SK-N-SH (cell line): ENCODE measurements at places on chromosomes 1 and 21. TPM values are rescaled to one million over a fixed set of nuclear protein-coding genes. Genes with fewer than 3 reads are reported as not detected.
A peak's percentile ranks its signal among the peaks of the same experiment; 100 is the strongest.

- no peaks in the 10 kb centered on the region for H3K27me3 ChIP-seq
- H3K4me3 ChIP-seq = no peak overlapping the region
- no peak overlapping the region for H3K27ac ChIP-seq
- H3K36me3 ChIP-seq = peaks cover 58% of the 10 kb centered on the region
- peaks cover 3% of the 10 kb centered on the region; the same call in 1 of the 2 replicates for H3K4me1 ChIP-seq
- DNase-seq = no peak
Measured at GRCh38 chr1:155759966-155760630, 71.2 kb downstream of the DAP3 start.

GRCh38 chr1:21956720-21957552, 19.8 kb upstream of the HSPG2 start:
- DNase-seq = peak; percentile 61
- peaks cover 21% of the 10 kb centered on the region; the same call in 1 of the 2 replicates for H3K4me1 ChIP-seq
- H3K27me3 ChIP-seq = no peaks in the 10 kb centered on the region
- H3K27ac ChIP-seq = no peak overlapping the region
- no peaks in the 10 kb centered on the region for H3K36me3 ChIP-seq
- no peak overlapping the region for H3K4me3 ChIP-seq

Gene XKR8
- 0.02 TPM in 1 of 2 replicates, not detected in the other for polyA plus RNA-seq

Gene TAF12
- polyA plus RNA-seq = 34.9 and 44.2 TPM in 2 replicates

- DNase-seq = no peak
- H3K27me3 ChIP-seq = no peaks in the 10 kb centered on the region
- no peaks in the 10 kb centered on the region for H3K36me3 ChIP-seq
- no peak overlapping the region for H3K27ac ChIP-seq
- no peaks in the 10 kb centered on the region for H3K4me1 ChIP-seq
Measured at GRCh38 chr1:86183810-86184209, 27.2 kb upstream of the COL24A1 start.

Gene CAMK2N1
- 2.8 and 5.3 TPM in 2 replicates for polyA plus RNA-seq

GRCh38 chr1:30034627-30035521, 688.5 kb downstream of the MATN1 start:
- H3K4me1 ChIP-seq = peaks cover 8% of the 10 kb centered on the region; the same call in 1 of the 2 replicates
- peak; percentile 75 for DNase-seq
- no peak overlapping the region for H3K27ac ChIP-seq
- H3K4me3 ChIP-seq = no peak overlapping the region
- H3K27me3 ChIP-seq = no peaks in the 10 kb centered on the region

DNA sequence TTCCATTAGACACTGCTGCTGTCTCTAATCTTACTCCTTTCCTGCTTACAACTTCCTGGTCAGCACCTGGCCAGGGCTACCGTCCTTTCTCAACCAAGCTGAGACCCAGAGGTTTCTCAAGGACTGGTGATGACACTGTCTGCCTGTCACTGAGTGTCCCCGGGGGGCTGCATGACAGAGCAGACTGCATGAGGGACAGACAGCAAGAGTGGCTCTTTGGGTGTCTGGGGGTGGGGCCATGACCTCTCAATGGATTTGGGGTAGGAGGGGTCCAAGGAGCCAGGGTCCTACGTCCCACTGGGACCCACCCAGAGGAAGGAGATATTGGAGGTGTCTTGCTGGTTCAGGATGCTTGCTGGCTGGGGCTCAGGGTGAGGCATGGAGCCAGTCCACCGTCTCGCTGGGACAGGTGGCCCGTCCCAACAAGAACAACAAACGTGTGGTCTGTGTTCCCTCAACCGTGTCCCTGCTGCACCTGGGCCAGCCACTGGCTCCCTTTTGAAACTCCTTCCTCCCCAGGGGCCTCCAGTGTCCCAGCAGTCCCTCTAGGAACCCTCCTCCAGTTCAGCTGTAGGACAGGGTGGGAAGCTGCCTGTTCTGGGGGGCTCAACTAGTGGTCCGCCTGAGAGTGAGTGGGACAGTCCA, 344.6 kb upstream of the AJAP1 start:
- H3K27me3 ChIP-seq = no peaks in the 10 kb centered on the region
- no peaks in the 10 kb centered on the region for H3K4me1 ChIP-seq
- no peak overlapping the region for H3K4me3 ChIP-seq
- no peaks in the 10 kb centered on the region for H3K36me3 ChIP-seq

DNA sequence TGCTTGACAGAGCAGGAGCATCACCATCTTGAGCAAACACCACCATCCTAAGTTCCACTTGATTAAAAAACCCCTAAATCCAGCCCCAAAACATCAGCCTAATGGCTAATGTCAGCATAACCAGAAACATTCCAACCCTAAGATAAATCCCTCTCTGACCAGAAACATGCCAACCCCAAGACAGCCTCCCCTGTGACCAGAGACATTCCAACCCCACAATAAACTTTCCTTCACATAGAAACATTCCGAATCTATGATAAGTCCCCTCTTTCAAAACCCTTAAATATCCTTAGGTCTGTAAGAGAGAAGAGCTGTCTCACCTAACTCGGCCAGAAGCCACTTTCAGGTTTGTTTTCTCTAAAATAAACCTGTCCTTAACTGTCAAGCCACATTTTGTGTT, 17.4 kb upstream of the SLC2A5 start:
- H3K36me3 ChIP-seq = no peaks in the 10 kb centered on the region
- no peaks in the 10 kb centered on the region for H3K4me1 ChIP-seq
- no peaks in the 10 kb centered on the region; the same call in 1 of the 2 replicates for H3K27me3 ChIP-seq
- DNase-seq = no peak
- no peak overlapping the region for H3K4me3 ChIP-seq

DNA sequence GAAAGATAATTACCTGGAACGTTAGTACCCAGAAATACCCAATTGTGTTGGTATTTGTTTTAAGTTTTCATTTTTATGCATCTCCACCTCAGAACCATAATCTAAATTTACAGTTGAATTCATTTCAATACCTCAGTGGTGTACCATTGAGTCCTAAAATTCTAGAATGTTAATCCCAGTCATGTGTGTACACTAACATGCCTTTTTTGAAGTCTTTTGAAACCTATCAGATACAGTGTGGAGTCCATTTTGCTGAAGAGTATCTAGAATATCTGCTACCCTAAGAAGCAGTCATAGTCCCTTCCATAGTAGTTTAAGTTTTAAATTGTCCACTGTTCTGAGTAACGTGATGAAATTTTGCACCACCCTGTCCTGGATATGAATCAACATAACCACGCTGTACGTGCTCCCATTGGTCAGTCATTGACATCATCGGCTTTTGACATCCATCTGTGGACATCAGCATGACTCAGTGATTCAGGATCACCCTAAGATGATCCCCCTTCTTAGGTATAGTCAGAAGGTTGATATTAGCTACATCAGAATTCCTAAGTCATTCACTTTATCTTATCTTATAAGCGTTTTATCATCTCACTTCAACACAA, 7.5 kb upstream of the ASH1L start:
- no peak overlapping the region for H3K4me3 ChIP-seq
- H3K27me3 ChIP-seq = no peaks in the 10 kb centered on the region

Gene CYP4B1
- polyA plus RNA-seq = not detected in 2 replicates

Gene TFF2
- polyA plus RNA-seq = not detected in 2 replicates

Gene COA6
- polyA plus RNA-seq = 34.2 and 42.2 TPM in 2 replicates

- H3K36me3 ChIP-seq = no peaks in the 10 kb centered on the region
- peak; percentile 47 for DNase-seq
Measured at GRCh38 chr1:113057006-113057405, 16.0 kb upstream of the LRIG2 start.

Gene TGFBR3
- 0.06 and 0.07 TPM in 2 replicates for polyA plus RNA-seq

DNA sequence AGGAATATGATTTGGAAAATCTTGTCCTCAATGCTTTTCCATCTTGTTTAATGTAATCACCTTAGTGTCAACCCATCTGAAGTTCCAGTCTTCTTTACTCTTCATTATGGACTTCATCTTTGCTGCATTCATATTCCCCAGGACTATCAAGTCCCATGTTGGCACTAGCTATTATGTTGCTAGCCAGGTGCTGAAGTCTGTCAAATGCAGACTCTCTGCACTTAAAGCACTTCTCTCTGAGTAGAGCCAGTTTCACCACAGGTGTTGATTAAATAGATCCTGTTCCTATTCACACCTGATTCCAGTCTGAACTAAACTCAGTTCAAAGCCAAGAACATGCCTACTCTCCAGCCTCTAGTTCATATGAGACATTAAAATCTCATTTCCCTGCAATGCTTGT, 75.0 kb upstream of the PKN2 start:
- no peaks in the 10 kb centered on the region for H3K27me3 ChIP-seq
- H3K36me3 ChIP-seq = no peaks in the 10 kb centered on the region
- DNase-seq = no peak
- no peak overlapping the region for H3K27ac ChIP-seq

Gene MIXL1
- 0.03 TPM in 1 of 2 replicates, not detected in the other for polyA plus RNA-seq

Gene C1QB
- polyA plus RNA-seq = not detected in 2 replicates

Gene AMY1B
- not detected in 2 replicates for polyA plus RNA-seq

GRCh38 chr1:95126366-95126765, 9.2 kb downstream of the TLCD4 start:
- no peaks in the 10 kb centered on the region; the same call in 1 of the 2 replicates for H3K4me1 ChIP-seq
- no peak overlapping the region for H3K4me3 ChIP-seq
- DNase-seq = no peak
- H3K36me3 ChIP-seq = no peaks in the 10 kb centered on the region
- no peaks in the 10 kb centered on the region for H3K27me3 ChIP-seq

DNA sequence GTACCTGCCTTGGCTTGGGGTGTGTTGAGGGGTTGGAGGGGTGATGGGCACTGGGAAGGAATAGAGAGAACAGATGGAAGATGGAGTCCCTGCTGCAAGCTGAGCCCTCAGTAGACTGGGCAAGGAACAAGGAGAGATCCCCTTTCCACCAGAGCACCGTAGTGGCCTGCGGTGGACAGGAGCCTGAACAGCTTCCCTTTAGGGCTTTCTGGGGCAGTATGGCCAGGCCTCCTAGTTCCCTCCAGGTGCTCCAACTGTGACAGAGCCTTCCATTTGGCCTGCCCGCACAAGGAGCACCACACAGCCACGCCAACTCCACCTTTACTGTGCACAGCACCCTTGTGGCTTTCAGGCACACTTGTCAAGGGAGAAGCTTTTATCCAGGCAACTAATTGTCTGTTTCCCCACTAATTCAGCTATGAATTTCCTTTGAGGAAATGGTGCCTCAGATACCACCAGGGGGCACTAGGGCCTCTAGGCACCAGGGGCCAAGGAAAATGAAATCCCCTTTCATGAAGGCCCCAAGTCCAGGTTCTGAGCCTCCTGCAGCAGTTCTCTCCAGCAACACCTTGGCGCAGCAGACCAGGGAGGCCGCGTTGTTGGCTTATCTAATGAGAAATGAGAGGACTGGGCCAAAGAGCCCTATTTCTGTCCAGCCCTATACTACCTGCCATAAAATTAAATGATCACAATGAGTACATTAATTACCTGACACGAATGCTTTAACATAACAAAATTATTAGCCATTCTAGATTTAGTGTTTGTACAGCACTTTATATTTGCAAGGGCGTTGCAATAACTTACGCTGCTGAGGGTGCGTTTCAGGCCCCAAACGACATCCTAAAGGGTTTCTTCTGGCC, 23.1 kb upstream of the ERI3 start:
- no peak overlapping the region for H3K4me3 ChIP-seq
- no peaks in the 10 kb centered on the region for H3K36me3 ChIP-seq
- H3K4me1 ChIP-seq = no peaks in the 10 kb centered on the region
- peaks cover 26% of the 10 kb centered on the region for H3K27me3 ChIP-seq

DNA sequence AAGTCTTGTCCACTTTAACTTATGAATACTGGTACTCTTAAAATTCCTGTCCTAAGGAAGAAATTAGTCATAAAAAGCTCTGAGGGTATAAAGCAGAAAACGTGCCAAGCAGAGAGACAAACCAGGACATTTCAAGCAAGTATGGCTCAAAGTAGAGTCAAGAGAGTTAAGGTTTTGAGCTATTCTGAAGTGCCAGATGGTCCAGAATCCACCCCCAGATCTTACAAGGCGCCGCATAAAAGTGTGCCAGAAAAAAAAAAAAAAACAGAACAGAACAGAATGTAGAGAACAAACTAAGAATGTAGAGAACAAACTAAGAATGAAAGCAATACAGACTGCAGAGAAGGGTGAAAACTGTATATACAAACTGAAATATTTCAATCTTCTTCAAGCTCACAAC, 12.5 kb downstream of the EPS15 start:
- no peaks in the 10 kb centered on the region for H3K4me1 ChIP-seq
- H3K36me3 ChIP-seq = peaks cover 40% of the 10 kb centered on the region
- peak overlapping the region; percentile 5; the same call in 1 of the 2 replicates for H3K4me3 ChIP-seq
- H3K27ac ChIP-seq = peak overlapping the region; percentile 61
- no peak for DNase-seq
- no peaks in the 10 kb centered on the region for H3K27me3 ChIP-seq

DNA sequence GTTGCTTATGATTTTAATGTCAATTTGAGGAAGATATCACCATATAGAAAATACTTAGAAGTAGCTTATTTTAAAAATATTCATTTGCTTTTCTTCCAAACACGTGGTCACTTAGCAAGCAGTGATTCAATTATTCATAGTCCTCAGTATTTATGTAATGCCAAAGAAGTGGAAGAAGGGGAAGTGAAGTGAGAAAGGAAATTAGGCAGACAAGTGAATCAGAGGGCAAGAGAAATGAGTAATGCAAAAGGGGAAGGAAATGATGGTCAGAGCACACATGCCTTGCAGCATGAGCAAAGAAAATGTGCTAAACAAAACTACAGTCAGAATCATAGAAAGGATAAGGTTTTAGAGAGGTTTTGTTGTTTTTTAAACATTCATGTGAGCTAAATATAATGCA, 31.8 kb downstream of the SDCCAG8 start:
- H3K36me3 ChIP-seq = peaks cover 33% of the 10 kb centered on the region
- H3K27me3 ChIP-seq = no peaks in the 10 kb centered on the region
- H3K4me1 ChIP-seq = peaks cover 4% of the 10 kb centered on the region; the same call in 1 of the 2 replicates

DNA sequence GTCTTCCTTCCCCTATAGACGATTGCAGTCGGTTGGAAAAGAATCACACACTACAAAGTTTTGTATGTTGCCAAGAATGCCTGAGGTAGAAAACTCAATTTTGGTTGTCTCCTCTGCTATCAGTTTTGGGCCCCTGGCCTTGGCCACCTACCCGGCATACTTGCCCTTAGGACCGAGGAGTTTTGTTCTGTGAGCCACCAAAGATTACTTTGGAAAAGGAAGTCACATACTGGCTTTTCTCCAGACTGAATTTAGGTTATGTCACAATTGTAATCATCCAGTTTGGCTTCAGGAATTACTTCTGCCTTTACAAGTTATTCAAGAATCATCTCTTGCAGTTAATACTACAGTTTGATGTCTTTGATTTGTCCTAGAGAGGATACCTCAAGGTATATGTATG, 71.4 kb downstream of the RGL1 start:
- no peak overlapping the region for H3K4me3 ChIP-seq
- no peaks in the 10 kb centered on the region for H3K27me3 ChIP-seq
- DNase-seq = no peak
- H3K27ac ChIP-seq = no peak overlapping the region
- peaks cover 4% of the 10 kb centered on the region for H3K4me1 ChIP-seq

GRCh38 chr1:96688767-96689166, 32.8 kb upstream of the PTBP2 start:
- peak; percentile 37 for DNase-seq
- H3K4me3 ChIP-seq = no peak overlapping the region
- no peaks in the 10 kb centered on the region for H3K27me3 ChIP-seq
- H3K27ac ChIP-seq = no peak overlapping the region
- no peaks in the 10 kb centered on the region for H3K36me3 ChIP-seq
